SJCRH30 (cell line): ENCODE measurements at places on chromosomes 16 and 17.
A peak's percentile ranks its signal among the peaks of the same experiment; 100 is the strongest.

DNA sequence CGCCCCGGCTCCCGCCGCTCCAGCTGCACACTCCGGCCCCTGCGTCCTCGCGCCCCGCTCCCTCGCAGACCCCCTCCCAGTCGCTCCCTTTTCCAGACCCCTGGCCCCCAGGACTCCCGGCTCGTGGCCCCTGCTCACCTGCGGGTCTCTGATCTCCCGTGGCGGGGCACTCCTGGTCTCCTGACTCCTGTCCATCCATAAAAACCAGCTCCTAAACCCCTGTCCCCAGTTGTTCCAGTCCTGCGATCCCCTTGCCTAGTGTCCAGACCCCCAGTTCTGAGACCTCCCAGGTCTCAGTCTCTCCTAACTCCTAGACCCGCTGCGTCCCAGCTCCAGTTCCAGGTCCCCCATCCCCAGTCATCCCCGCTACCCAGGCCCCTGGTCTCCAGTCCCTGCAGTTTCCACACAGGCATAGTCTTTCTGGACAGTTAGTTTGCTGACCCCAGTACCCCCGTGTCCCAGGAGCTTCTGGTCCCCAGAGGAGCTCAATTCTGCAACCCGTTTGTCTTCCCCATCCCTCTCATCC is 379 bp downstream of the SNX29 start:
- DNase-seq: no peak

GRCh38 chr16:87789437-87790291 is 23.9 kb upstream of the KLHDC4 start:
- peak; percentile 50 for DNase-seq

DNA sequence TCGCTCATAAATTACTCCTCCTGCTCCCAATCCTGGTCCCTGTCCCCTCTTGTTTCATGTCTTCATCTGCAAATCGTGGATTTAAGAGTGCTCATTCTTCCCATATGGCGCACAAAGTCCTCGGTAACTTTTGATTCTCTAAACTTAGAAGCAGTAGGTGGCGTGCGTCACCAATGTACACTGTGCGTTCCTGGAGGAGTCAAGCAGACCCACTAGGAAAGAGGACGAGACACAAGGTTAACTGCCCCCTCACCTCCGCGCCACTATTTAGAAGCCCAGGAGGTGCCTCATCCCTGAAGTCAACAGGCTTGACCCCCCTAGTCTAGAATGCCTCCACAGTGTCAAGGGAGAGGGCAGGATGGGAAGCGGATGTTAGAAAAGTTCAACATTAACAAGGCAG is 2.9 kb downstream of the SLC13A5 start:
- no peak for DNase-seq

DNA sequence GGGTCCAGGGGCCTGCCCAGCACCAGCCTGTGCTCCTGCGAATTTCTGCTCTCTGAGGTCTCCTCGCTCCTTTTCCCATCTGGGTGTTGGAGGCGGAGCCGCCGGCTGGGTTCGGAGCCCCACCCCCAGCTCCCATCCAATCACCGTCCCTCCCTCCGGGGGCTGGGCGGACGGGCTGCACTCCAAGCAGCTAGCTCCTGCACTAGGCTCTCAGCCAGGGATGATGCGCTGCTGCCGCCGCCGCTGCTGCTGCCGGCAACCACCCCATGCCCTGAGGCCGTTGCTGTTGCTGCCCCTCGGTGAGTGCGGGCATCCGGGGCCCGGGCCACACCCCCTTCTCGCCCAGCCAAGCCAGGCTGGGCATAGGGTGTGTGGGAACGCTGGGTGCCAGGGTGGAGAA is at the start of gene NRN1L:
NRN1L (plus strand) TSS at position 202 of the 400 bp plus-strand sequence; CDS start at position 221, 19 bp downstream.
- peak; percentile 77 for DNase-seq

GRCh38 chr16:12489357-12489990 is 314.2 kb downstream of the CPPED1 start:
- no peak for DNase-seq

- no peak for DNase-seq
Observed at GRCh38 chr17:12815642-12816141, 26.4 kb downstream of the ARHGAP44 start.
